ENCODE measurements at places on chromosomes 12 and 14.

- H3K36me3 ChIP-seq: no peaks in the 10 kb centered on the region
- peaks cover 20% of the 10 kb centered on the region for H3K27me3 ChIP-seq
- H3K4me3 ChIP-seq: no peak overlapping the region
Observed at GRCh38 chr12:31227401-31227981, 98.5 kb downstream of the SINHCAF start.

DNA sequence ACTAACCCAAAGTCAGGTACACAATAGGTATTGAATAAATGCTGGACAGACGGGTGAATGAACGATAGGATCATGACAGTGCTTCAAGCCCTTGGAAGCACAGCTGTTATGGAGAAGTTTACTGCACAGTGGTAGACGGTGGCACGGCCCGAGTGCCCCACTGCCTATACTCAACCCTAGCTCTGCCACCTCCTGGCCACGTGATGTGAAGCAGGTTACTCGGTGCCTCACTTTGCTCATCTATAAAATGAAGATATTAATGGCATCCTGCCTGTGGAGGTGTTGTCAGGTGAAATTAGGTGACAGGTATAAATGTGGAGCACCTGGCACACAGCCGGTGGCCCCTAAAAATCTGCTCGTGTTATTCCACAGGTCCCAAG, 5.8 kb downstream of the ASB2 start:
- peak; percentile 78 for DNase-seq
- H3K4me3 ChIP-seq: peak overlapping the region; percentile 78
- H3K4me1 ChIP-seq: peaks cover 98% of the 10 kb centered on the region
- no peaks in the 10 kb centered on the region for H3K27me3 ChIP-seq
- peaks cover 34% of the 10 kb centered on the region for H3K36me3 ChIP-seq
- peak overlapping the region; percentile 97 for H3K27ac ChIP-seq

DNA sequence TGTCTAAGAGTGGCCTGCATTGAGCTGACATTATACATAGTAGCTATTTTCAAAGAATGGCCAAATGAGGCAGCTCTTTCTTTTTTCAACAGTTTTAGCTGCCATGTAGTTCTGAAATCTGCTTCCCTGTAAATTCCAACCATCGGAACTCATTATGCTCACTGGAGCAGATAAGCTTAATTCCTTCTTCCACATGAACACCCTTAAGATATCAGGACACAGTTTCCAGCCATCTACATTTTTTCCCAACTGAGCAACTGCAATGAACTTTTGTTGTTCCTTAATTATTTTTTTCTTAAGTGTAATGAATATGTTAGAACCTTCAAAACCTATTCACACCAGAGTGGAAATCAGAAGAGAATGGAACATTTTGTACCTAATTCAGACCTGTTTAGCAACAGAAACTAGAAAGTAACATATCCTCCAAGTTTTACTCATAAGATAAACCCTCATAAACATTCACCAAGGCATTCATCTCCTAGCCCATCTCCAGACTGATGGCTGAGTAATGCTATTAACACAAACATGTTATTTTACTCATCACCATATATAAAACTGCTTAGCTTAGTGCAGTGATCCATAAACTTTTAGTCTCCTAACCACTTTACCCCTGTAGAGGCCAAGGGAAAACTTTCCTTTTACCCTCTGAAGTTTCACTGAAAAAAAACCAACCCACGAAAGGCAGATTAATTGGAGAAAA, 296.1 kb upstream of the SYT1 start:
- no peak overlapping the region for H3K27ac ChIP-seq
- no peaks in the 10 kb centered on the region for H3K4me1 ChIP-seq
- H3K4me3 ChIP-seq: no peak overlapping the region
- no peaks in the 10 kb centered on the region for H3K36me3 ChIP-seq
- no peaks in the 10 kb centered on the region for H3K27me3 ChIP-seq

DNA sequence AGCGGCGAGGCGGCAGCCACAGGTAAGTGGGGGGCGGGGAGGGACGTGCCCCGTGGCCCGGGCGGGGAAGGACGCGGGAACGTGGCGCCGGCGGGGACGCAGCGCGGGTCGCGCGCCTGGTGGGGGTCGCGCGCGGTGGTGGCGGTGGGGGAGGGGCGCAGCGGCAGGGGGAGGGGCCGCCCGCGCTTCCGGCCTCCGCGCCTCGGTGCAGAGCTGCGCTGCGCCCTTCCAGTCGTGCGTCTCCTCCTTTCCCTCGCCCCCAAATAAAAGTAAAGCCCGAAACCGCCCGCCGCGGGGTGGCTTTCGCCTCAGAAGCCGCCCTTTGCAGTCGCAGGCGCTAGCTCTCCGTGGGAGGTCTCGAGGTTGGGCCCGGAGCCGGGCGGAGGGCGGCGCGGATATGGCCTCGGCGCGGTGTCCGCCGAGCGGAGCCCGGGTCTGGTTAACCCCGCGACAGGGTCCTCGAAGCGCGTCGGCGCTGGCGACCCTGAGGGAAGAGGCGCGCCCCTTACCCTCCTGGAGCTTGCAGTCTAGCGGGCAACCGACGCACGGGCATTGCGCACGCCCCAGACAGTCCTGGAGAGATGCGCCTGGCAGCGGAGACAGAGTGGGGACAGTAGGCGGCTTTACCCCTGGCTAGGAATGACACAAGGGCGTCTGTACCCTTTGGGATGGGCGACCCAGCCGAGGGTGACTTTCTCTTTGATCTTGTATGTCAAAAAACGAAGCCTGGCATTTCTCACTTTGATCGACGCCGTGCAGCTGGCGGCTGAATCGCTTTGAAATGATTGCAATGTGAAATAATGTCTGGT, 589 bp downstream of the ATF1 start:
- H3K4me3 ChIP-seq: peak overlapping the region; percentile 91
- DNase-seq: peak; percentile 84
- peaks cover 17% of the 10 kb centered on the region for H3K36me3 ChIP-seq

GRCh38 chr12:64720884-64721283, 38.3 kb downstream of the GNS start:
- peaks cover 49% of the 10 kb centered on the region for H3K36me3 ChIP-seq
- DNase-seq: no peak
- peaks cover 22% of the 10 kb centered on the region for H3K4me1 ChIP-seq
- no peak overlapping the region for H3K27ac ChIP-seq
- no peak overlapping the region for H3K4me3 ChIP-seq
- H3K27me3 ChIP-seq: no peaks in the 10 kb centered on the region

DNA sequence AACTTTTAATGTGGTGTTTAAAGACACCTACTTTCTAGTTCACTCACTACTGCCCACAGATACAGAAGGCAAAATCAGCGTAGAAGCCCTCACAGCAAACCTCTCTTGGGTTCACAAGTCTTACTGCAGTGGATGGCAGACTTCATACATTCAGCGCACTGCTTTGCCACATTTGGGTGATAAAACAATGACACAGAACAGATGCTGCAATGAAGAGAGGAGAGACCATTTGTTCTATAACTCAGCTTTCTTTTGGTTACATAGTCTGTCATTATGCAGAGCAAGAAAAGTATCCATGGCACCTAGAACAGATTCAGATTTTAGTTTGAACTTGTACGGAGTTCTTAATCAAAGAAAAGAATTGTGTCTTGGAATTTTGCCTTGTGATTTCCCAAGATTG, 459.0 kb downstream of the BCAT1 start:
- H3K27me3 ChIP-seq: no peaks in the 10 kb centered on the region
- H3K27ac ChIP-seq: no peak overlapping the region
- H3K4me3 ChIP-seq: no peak overlapping the region
- no peaks in the 10 kb centered on the region for H3K4me1 ChIP-seq
- DNase-seq: no peak
- no peaks in the 10 kb centered on the region for H3K36me3 ChIP-seq

DNA sequence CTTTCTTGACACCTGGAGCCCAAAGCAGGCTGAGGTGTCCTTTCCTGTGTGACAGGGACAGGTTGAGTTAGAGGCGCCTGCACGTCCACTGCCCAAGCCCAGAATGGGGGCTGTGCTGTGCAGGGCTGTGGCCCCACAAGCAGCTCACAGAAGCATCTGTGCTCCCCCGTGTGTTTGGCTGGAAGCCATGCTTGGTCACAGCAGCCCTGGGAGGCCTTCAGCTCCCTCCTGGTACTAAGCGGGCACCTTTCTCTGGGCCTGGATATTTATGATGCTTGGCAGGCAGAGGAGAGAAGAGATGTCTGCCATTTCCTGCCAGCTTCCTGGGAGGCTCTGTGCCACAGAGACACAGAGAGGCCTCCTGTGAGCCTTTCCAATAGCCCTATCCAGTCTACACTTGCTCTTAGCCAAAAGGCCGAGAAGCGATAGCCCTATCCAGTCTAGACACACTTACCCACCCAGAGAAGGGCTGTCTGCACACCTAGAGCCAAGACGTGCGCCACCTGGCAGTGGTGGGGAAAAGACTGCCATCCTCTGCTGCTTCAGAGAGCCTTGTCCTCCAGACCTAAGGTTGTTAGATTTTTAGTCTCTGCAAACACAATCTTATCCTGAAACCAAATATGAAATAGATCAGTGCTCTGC, 117.4 kb downstream of the GCH1 start:
- H3K4me3 ChIP-seq: no peak overlapping the region
- peaks cover 11% of the 10 kb centered on the region for H3K4me1 ChIP-seq
- no peak overlapping the region for H3K27ac ChIP-seq
- no peak for DNase-seq
- H3K27me3 ChIP-seq: peaks cover 14% of the 10 kb centered on the region

GRCh38 chr12:108324351-108325017, 14.6 kb downstream of the CMKLR1 start:
- H3K4me1 ChIP-seq: no peaks in the 10 kb centered on the region
- no peaks in the 10 kb centered on the region for H3K36me3 ChIP-seq
- H3K27ac ChIP-seq: no peak overlapping the region
- no peak overlapping the region for H3K4me3 ChIP-seq

GRCh38 chr14:50839048-50839447, 8.1 kb upstream of the NIN start:
- peaks cover 28% of the 10 kb centered on the region for H3K4me1 ChIP-seq
- H3K27ac ChIP-seq: no peak overlapping the region
- H3K36me3 ChIP-seq: peaks cover 2% of the 10 kb centered on the region
- H3K4me3 ChIP-seq: no peak overlapping the region
- DNase-seq: no peak

- no peaks in the 10 kb centered on the region for H3K4me1 ChIP-seq
- no peak for DNase-seq
- H3K4me3 ChIP-seq: no peak overlapping the region
- no peaks in the 10 kb centered on the region for H3K27me3 ChIP-seq
- no peak overlapping the region for H3K27ac ChIP-seq
Observed at GRCh38 chr12:94421868-94422740, 37.6 kb downstream of the CEP83 start.

GRCh38 chr14:37579274-37579673, 15.8 kb downstream of the FOXA1 start:
- H3K27ac ChIP-seq: no peak overlapping the region
- no peak overlapping the region for H3K4me3 ChIP-seq
- no peaks in the 10 kb centered on the region for H3K36me3 ChIP-seq
- no peaks in the 10 kb centered on the region for H3K4me1 ChIP-seq

GRCh38 chr12:55771736-55772135, 28.8 kb downstream of the GDF11 start:
- H3K27me3 ChIP-seq: no peaks in the 10 kb centered on the region
- H3K4me1 ChIP-seq: peaks cover 5% of the 10 kb centered on the region
- H3K4me3 ChIP-seq: no peak overlapping the region
- no peak overlapping the region for H3K27ac ChIP-seq
- peaks cover 49% of the 10 kb centered on the region for H3K36me3 ChIP-seq

GRCh38 chr12:107447336-107447735, 238.3 kb upstream of the PWP1 start:
- H3K4me1 ChIP-seq: no peaks in the 10 kb centered on the region
- DNase-seq: no peak

DNA sequence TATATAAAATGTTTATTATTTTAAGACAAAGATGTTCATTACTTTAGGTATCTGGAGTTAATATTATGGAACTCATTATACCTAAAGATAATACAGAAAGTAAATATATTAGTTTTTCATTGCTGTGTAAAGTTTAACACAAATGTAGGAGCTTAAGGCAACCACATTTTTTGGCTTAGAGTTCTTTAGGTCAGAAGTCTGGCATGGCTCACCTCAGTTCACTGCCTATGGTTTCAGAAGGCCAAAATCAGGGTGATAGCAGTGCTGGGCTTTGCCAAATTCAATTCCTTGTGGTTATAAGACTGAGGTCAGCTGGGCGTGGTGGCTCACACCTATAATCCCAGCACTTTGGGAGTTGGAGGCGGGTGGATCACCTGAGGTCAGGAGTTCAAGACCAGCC, 35.5 kb upstream of the PRPF39 start:
- H3K36me3 ChIP-seq: peaks cover 3% of the 10 kb centered on the region
- H3K27me3 ChIP-seq: no peaks in the 10 kb centered on the region
- no peak overlapping the region for H3K27ac ChIP-seq
- H3K4me1 ChIP-seq: no peaks in the 10 kb centered on the region
- no peak overlapping the region for H3K4me3 ChIP-seq

GRCh38 chr12:121550974-121551634, 29.7 kb downstream of the KDM2B start:
- H3K4me3 ChIP-seq: no peak overlapping the region
- H3K27me3 ChIP-seq: no peaks in the 10 kb centered on the region
- peaks cover 22% of the 10 kb centered on the region for H3K36me3 ChIP-seq
- peaks cover 23% of the 10 kb centered on the region for H3K4me1 ChIP-seq
- no peak overlapping the region for H3K27ac ChIP-seq
- DNase-seq: no peak

DNA sequence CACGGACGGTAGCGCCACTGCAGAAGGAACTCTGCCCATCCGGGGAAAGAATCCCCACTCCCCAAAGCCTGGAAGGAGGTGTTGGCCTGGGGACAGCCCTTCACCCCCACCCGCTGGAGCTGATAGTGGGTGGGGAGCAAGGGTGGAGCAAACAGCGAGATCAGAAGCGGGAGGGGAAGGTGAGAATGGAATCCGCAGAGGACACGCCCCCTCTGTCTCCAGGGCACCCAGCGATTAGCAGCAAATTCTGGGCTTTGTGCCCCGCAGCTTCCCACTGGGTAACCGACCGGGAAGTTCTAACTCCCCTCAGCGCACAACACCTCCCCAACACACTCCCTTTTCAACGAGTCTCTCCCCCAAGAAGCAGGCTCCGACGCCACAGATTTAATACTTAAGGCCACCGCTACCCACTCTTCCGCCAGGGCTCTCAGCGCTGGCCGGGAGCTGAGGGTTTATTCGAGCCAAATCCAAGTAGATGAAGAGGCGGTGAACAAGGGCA, 1.4 kb downstream of the SLC25A29 start:
- no peak overlapping the region for H3K27ac ChIP-seq
- H3K4me1 ChIP-seq: peaks cover 19% of the 10 kb centered on the region
- peaks cover 1% of the 10 kb centered on the region for H3K36me3 ChIP-seq
- peak; percentile 37 for DNase-seq
- peaks cover 72% of the 10 kb centered on the region for H3K27me3 ChIP-seq

- peaks cover 95% of the 10 kb centered on the region for H3K27me3 ChIP-seq
- peaks cover 4% of the 10 kb centered on the region for H3K36me3 ChIP-seq
- peak within 1 kb of the TSS; percentile 85 for H3K4me3 ChIP-seq
- peaks cover 40% of the 10 kb centered on the region for H3K4me1 ChIP-seq
- peak; percentile 54 for DNase-seq
Observed at GRCh38 chr12:6765634-6766581, at the start of gene PTMS. Gene PTMS (plus strand): TSS chr12:6766363. CDS start chr12:6766706, 343 bp downstream.

DNA sequence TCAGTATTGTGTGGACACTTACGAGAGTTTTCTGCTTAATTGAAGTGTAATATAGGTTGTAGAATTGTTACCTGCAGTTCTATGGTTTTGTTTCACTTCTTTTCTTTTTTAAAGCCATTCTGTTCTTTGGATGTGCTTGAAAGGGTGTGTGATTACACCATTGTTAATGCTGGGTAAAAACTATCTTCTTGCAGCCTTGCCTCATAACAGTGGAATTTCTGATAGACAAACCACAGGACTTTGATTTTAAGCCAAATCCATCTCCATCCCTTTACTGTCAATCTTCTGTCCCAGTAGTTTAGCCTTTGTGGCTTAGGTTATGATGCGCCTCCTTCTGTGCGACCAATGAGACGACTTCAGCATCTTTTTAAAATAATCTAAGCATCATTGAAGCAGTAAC, 182.3 kb downstream of the PELI2 start:
- no peak for DNase-seq
- H3K27me3 ChIP-seq: no peaks in the 10 kb centered on the region
- H3K27ac ChIP-seq: no peak overlapping the region
- H3K4me3 ChIP-seq: no peak overlapping the region
- no peaks in the 10 kb centered on the region for H3K36me3 ChIP-seq

All from activated naive CD4-positive, alpha-beta T cell treated with anti-CD3 and anti-CD28 coated beads, Interleukin-2, amount 10 ng/mL, durations not matched to agents 7 days and 5 days (primary cell).